Nucleus accumbens (tissue), 56 donors: ENCODE measurements at places on chromosomes 1 and 21.

- DNase-seq: no peak
These were observed 235.2 kb downstream of the TRABD2B start for GRCh38 chr1:47761974-47762373.

DNA sequence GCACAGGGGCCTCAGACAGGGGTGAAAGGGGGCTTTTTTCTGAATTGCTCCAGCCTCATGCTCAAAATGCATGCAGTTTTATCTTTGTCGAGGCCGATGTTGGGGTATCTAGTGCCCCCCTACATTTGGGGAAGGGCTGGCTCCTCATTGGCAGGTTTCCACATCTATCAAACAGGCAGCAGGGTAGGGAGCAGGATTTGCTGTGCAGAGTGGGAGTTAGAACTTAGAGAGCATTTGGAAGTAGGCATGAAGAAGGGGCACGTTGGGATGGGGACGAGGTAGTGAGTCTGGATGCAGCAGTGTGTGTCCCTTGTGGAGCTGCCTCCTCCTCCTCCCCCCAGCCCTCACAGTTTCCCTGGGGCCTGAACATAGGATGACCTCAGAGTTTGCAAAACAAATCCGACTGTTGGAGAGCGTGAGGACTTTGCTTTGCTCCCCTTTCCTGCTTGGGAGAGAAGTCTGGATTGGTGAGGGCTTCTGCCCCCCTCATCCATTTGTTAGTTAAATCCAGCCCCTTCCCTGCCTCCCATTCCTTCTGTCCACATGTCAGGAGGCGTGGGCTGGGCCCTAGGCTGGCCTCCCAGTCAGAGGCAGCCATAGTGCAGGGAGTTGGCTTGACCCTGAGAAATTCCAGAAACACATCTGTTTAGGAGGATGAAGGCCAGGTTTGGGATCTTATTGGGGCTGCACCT, 36.9 kb upstream of the GPR37L1 start:
- peak; percentile 61 for DNase-seq

DNA sequence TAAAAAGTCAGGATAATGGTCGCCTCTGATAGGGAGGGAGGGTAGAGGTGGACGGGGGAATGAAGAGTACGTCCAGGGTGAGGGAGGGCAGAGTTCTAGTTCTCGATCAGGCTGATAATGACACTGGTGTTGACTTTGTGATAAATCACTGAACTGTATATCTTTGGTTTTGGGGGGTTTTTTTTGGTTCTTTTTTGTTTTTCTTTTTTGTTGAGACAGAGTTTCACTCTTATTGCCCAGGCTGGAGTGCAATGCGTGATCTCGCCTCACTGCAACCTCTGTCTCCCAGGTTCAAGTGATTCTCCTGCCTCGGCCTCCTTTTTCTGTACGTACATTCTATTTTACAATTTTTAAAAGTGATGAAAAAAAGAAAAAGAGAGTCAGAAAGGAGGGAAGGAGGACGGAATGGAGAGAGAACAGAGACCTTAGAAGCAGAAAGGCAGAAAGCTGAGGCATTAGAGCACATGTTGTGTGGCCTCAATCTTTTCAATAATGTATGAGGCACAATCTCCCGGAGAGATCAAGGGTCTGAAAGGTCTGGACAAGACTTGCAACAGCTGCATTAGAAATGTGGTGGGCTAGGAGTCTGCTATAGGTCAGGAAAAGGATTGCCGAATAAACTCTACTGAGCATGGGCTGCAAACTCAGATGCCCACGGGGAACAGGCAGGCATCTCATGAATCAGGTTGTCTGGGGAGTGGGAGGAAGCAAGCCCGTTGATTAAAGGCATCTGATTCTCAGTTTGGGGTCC, 174.8 kb downstream of the TOMM20 start:
- no peak for DNase-seq

DNA sequence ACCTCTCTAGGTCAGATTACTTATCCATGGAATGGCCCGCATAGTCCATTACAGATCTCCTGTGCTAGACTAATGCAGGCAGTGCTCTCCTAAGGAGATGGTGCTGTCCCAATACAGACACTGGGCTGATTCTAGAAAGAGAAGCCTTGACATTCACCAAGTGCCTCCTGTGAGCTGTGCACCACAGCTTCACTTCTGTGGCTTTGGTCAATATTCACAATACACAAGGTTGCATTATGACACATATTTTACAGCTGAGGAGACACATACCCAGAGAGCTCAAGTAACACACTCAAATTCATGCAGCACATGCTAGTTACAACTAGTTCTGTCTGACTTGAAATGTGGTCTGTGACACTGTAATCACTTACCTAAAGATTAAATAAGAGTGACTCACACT, 59.4 kb upstream of the LRRC8B start:
- DNase-seq: no peak

DNA sequence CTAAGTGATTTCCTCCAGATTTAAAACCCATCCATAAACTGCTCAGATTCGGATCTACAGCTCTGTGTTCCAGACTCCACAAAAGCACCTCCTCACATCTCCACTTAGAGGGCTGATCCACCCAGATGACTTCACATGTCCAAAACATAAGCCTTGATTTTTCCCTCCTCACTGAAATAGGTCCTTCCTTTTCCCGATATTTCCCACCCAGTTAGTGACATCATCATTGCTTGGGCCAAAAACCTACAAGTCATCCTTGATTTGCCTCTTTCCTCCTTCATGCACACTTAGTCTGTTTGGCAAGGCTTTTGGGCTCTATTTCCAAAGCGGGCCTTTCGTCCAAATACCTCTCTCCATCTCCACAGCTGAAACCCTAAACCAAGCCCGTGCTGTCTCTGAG, 32.3 kb downstream of the CCDC185 start:
- no peak for DNase-seq

DNA sequence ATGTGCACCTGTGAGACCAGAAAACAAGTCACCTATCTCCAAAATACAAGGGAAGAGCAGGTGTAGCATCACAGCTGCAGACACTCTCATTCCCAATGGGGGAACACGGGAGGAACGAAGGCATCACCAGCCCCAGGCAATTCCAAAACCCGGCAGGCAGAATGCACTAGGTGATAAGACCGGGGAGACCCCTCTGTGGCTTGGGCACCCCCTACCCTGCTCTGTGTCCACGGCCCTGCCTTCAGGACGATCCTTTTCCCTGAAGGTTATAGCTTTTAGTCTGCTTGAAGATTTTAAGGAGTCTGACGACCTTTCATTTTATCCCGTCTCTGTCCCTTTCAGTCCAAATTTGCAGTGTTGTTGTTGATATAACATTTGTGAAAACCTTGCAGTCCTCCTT, 19.2 kb downstream of the TRPM2 start:
- DNase-seq: no peak

GRCh38 chr1:15370268-15370667, 39.4 kb upstream of the EFHD2 start:
- DNase-seq: no peak

GRCh38 chr1:154476791-154477190, 25.2 kb upstream of the TDRD10 start:
- no peak for DNase-seq

DNA sequence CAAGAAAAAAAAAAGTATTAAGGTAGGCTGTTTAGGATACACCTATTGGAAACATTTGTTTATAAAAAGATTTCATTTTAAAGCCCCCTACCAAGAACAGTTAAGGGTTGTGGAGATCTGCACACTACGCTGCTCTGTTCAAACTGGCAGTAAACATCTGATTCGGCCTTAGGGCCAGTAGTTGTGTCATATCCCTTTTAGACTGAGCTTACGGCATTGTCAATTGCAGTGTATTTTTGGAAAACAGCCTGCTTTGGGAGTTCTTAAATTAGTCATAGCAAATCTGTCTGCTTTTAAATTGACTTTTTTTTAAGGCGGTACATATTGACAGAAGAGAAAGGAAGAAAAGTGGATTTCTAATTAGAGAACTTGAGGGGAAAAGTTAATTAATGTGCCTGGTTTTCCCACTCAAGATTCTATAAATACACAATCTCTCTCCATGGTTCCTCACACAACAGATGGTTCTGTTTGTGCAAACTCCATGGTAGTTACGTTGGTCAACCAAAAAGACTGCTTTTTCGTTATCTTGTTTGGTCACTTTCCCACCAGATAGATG, 1.7 kb upstream of the ELK4 start:
- DNase-seq: no peak

GRCh38 chr1:4854367-4854766, 200.0 kb downstream of the AJAP1 start:
- no peak for DNase-seq

GRCh38 chr21:26933448-26933847, 33.4 kb downstream of the ADAMTS5 start:
- DNase-seq: no peak

DNA sequence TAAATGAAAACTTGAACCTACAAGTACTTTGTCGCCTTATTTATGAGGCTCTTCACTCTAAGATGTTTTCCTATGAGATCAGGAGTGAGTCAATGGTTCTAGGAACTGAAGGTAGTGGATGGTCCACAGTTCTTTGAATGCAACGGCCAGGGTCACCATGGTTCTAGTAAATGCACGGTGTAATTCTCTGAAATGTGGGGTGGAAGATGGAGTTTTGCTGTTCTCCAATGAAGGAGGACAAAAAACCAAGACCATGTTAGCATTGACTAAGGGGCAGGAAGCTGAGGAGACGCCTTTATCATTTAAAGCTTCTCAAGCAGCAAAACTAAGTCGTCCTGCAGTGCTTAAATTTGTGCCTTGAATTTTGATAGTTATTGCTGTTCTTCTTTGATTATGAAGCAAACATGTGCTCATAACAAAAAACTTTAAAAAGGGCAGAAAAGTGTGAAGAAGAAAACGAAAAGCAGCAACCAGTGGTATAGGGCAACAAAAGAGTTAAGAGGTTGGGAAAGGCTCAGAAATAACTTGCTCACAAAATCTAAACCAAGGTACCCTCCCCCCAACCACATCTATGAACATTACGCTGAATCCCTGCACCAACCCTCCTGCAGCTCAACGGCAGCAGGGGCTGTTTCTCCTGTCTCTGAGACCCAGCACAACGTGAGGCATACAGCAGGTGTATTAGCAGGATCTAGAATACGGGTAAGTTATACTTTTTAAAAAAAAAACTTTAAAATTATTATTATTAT, 85.0 kb downstream of the MRPL37 start:
- no peak for DNase-seq

GRCh38 chr1:39205102-39205780, 746 bp downstream of the MACF1 start:
- DNase-seq: peak; percentile 26

DNA sequence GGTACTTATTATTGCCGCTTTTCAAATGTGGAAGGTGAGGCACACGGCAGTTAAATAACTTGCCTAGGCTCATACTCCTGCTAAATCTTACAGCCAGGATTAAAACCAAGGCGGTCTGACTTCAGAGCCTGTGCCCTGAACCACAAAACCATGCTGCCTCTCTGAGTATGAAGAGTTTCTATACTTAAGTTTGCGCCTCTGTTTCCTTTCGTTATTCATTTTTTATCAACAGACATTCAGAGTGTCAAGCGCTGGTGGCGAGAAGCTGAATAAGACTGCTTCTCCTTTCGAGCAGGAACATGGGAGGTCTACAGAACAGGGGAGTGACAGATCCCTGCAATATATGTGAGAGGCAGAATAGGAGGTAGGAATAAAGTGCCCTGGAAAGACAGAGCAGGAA, 96.0 kb upstream of the DUSP10 start:
- DNase-seq: no peak

DNA sequence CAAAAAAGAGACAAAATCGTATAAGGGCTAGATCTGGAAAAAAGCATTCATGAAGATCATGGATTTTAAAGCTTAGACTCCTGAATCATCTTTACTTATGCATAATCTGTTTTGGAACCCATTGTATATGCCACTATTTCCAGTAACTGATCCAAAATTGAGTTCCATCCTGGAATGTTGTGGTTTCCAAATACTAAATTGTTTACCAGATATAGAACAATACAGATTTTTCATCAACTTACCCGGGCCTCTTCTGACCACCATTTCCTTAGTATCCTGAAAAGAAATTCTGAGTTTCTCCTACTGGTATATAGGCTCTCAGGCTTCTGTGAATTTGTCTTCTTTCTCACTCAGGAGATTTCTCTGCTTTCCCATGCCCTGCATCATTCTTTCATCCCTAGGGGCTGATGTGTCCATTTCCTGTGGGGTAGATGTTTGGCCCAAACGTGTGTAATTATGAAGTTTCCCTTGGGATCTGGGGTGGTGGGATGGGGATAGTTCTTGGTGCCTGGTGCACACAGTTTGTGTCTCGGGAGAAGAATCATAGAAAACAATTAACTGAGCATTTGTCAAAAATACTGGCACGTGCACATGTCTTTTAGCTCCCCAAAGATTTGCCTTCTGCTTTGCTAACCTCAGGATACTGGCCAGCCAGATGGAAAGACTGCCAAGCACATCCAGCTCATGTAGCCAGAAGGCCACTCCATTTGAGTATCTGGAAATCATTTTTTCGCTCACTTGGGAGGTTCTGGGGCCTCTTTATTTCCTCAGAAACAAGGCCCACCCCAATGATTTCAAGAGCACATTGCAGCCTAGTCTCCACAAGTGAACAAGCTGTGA, 127.8 kb downstream of the NTMT2 start:
- DNase-seq: no peak

GRCh38 chr1:27522432-27523336, 32.7 kb upstream of the WASF2 start:
- peak; percentile 49 for DNase-seq

DNA sequence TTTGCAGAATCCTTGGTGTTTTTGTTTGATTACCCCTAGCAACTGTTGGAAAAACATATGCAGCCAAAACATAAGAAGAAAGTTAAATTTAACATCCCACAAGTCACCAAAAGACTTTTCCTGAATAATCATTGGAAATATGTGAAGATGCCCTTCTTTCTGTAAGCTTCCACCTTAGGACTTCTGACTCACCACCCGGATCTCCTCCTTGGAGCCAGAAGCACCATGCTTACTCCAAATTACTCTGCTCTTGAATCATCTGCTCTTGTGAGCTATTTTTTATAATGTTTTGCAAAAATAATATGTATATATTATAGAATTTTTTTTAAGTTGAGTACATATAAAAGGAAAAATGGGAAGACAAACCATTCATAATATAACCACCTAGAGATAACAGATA, 391.7 kb downstream of the KCTD3 start:
- DNase-seq: no peak

GRCh38 chr21:27820342-27820741, 853.5 kb upstream of the ADAMTS5 start:
- no peak for DNase-seq

GRCh38 chr1:62180639-62181038, 14.0 kb upstream of the L1TD1 start:
- DNase-seq: no peak
